T-helper 17 cell (primary cell): ENCODE measurements at places on chromosomes 7 and 10.

- no peak for DNase-seq
These were observed 2.0 kb upstream of the BLVRA start for GRCh38 chr7:43756368-43757072.

GRCh38 chr7:76409537-76409936, at the start of gene SSC4D:
TSS of gene SSC4D (minus strand) at chr7:76409697. CDS start at chr7:76404439, 5,258 bp downstream.
- no peak for DNase-seq

DNA sequence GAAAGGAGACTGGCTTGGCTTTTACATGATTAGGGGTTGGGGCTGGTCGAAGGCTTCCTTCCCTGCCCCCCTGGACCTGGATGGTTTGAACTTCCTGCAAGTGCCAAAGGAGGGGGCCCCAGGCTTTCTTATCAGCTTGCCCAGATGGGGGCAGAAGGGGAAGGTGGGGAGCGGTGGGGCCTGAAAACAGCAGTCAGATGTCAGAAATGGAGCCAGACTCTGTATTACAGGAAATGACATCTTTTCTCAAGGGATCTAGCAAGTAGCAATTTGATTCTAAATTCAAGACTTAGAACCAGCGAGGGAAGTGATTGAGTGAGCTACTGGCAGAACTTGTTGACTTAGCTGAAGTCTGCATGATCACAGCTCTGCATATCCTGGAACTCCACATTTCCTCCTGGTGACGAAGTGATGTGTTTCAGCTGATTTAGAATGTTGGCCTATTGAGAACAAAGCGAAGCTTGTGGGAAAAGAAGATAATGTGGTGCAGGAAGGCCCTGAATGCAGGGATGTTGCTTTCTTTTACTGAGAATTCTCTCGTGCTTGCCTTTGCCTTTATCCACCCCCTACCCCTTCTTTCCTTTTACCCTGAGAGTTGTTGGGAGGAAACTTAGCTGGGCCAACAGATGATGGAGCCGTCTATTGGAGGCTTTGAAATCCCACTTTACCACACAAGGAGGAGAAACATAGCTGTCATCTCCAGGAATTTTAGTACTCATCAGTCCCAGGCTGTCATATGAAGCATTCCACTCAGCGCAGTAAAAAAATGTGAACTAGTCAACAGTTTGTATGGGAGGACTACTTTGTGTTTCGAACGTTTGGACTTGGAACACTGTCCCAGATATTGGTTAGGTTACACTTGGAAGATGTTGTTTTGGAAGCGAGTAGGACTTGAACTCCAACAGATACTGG, 43.2 kb downstream of the CCNY start:
- no peak for DNase-seq

- DNase-seq, result no peak
These were observed 22.0 kb downstream of the TWIST1 start for GRCh38 chr7:19095353-19095860.

GRCh38 chr7:150955519-150956394, 22.4 kb downstream of the KCNH2 start:
- no peak for DNase-seq

GRCh38 chr10:122986335-122986734, 6.1 kb downstream of the PSTK start:
- no peak for DNase-seq

- no peak for DNase-seq
These were observed 327.0 kb downstream of the RNLS start for GRCh38 chr10:88256013-88256680.

- no peak for DNase-seq
These were observed 162.3 kb downstream of the BAMBI start for GRCh38 chr10:28839600-28840007.

DNA sequence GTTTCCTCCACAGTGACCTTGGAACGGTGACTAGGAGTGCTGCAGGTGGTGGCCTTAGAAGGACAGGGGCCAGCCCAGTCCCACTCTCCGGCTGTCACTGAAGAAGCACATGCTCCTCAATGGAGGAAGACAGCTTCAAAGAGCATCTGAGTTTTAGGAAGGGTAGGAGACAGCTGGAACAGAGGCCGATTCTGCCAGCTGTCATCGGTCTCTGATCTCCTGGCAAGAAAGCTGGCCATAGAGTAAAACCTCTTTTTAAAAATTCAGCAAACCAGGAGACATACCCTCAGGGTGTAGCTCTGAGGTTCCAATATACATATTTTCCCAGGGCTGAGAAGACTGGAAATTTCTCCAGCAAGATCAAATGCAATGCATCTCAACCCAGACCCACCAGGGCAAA, 55.9 kb downstream of the KCNMA1 start:
- DNase-seq, result no peak

GRCh38 chr10:4648999-4649398, 177.0 kb upstream of the AKR1E2 start:
- DNase-seq, result no peak

GRCh38 chr7:158311791-158312190, 275.8 kb downstream of the PTPRN2 start:
- DNase-seq, result no peak

DNA sequence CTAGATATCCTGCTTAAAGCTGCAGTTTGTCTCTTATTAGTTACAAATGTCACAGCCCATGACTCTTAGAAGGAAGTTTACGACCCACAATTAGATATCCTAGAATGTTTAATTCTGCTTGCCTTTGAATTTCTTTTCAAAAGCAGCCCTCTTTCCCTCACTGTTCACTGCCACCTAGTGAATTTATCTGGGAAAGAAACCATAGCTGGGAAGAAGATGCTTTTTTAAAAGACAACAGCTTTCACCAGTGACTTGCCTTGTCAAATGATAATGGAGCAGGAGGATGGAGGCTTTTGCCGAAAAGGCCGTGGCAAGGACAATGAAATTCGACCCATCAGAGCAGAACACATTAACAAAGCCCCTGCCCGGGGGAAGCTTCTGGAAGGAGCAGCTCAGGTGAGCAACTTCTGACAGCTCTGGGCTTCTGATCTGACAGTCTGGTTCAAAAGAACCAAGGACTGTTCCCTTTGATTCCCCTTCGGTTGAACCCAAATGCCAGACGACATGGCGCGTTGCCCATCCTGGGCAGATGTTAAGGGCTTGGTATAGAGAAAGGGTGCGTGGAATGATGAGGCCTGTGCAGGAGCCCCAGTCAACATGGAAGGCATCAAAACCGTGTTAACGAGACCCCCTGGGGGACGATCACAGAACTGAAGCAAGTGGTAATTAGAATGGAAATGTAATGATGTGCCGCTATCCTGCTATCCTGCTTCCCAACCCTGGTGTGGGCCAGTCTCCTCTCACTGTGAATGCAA, 236.8 kb downstream of the FRMD4A start:
- no peak for DNase-seq

DNA sequence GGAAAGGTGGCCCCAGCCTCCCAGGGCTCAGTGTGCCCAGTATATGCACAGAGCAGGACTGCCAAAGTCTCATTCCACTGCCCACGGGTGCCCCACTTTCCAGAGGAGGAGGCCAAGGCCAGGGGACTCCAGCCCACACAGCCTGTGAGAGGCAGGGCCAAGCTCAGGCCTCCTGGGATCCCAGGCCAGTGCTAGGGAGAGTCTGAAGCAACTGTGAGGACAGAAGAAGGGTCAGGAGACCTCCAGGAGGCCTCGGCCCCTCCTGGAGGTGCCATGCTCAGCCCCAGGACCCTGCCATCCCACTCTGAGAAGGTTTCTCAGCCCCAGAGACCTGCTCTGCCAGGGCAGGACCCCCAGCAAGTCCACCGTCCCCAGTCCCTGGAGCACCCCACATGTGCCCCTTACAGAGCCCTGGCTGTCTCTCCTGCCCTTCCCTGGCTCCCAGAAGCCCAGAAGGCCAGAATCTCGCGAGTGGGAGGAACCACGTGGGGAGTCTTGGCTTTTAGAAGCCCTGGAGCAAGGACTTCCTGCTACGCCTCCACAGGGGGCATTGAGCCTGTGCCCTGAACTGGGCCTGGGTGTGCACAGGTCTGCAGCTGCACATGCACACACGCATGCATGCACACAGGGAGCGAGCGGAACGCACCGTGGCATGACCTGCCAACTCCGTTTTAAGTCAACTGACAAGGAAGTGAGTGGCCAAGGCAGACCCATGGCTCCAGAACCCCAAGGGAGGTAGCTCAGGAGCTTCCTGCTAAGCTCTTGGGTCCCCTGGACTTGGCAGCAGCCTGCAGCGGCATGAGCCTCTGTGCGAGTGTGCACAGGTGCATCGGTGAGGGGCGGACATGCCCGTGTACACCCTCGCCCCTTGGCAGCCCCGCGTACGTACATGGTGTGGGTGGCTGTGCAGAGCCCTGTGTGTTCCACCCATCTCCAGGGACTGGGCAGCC, 33.6 kb downstream of the ZCCHC24 start:
- no peak for DNase-seq

DNA sequence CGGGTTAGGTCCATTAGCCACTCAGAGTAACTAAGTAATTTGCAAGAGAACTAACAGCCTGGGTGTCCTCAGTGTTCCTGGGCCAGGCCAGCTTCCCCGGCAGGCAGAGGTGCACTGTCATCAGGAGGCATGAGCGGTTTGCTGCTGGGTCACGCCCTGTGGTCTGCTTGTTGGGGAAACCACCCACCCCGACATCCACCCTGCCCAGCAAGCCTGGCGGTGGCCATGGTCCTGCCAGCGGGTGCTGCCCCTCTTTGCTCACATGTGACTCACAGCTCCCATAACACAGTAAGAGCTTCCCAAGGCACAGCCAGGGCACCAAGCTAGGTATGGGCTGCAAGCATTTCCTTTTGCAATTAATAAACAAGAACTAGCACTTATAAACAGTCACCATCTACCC, 75.9 kb downstream of the RGS10 start:
- no peak for DNase-seq

GRCh38 chr10:87053577-87054181, 33.6 kb downstream of the FAM25A start:
- no peak for DNase-seq

DNA sequence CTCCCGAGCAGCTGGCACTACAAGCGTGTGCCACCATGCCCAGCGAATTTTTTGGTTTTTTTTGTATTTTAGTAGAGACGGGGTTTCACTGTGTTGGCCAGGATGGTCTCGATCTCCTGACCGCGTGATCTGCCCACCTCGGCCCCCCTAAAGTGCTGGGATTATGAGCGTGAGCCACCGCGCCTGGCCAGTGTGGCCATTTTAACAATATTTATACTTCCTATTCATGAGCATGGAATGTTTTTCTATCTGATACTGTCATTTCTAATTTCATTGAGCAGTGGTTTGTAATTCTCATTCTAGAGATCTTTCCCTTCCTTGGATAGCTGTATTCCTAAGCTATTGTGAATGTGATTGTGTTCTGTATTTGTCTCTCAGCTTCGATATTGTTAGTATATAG, 96.2 kb downstream of the GLCCI1 start:
- no peak for DNase-seq

DNA sequence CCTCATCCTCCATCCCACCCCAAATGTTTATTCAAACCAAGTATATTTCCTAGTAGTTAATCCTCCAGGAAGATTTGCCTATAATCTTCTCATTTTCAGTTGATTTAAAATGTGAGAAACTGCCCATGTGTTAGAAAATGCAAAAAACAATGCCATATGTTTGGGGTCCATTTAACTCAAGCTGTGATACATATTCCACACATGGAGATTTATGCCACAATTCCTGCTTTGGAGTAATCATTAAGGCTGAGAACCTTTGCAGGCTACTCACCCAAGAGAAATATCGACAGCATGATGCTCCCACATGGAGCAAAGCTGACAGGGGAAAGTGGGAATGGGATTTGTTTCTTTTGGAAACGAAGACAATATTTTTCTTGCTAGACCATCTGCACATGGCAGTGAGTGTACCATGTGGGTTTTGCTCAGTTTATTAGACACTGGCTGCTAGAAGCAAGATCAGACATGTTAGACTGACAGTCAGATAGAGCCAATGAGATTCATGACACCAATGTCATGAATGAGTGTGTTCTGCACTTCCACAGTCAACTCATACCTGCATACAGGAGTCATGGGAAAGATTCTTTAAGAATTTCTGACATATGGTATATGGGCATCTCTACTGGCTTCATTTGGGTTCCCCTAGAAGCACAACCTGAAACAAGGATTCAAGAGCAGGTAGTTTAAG, 3.4 kb upstream of the GRM8 start:
- no peak for DNase-seq

- DNase-seq, result no peak
These were observed 474.2 kb downstream of the ADRA2A start for GRCh38 chr10:111551001-111551400.

GRCh38 chr10:109474261-109474660, 449.1 kb downstream of the XPNPEP1 start:
- DNase-seq, result no peak

- DNase-seq, result no peak
These were observed 96.5 kb downstream of the PTPRN2 start for GRCh38 chr7:158491094-158491493.

GRCh38 chr10:131790021-131790420, 110.8 kb upstream of the PPP2R2D start:
- no peak for DNase-seq

DNA sequence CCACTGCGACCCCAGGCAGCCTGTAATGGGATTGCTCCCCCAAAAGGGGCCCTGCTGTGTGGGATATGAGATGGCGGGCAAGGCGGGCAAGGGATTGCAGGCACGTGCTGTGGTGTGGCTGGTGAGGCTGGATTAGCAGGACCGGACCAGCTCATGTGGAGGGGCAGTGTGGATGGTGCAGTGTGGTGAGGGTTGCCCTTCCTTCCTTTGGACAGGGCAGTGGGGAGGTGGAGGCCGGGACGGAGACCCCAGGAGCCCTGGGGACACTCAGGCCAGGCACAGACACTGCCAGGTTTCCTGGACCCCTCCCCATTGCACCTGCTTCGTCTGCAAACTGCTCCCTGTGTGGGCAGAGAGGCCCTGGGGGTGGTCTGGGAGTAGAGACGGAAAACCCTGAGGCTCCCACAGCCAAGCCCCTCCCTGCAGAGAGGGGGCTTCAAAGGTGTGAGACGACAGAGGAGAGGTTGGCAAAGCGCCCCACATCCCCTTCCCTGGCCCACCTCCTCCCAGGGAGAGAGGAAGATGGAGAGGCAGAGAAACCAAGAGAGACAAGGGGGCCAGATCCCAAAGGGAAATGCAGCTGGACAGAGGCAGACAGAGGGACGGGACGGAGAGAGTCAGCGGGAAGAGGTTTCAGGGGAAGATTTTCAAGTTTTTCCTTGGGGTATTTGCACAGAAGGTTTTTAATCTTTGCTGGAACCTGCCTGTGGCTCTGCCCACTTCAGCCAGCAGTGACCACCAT, 89.2 kb downstream of the MICALL2 start:
- DNase-seq, result no peak
